ENCODE measurements at places on chromosomes 2 and 18.

DNA sequence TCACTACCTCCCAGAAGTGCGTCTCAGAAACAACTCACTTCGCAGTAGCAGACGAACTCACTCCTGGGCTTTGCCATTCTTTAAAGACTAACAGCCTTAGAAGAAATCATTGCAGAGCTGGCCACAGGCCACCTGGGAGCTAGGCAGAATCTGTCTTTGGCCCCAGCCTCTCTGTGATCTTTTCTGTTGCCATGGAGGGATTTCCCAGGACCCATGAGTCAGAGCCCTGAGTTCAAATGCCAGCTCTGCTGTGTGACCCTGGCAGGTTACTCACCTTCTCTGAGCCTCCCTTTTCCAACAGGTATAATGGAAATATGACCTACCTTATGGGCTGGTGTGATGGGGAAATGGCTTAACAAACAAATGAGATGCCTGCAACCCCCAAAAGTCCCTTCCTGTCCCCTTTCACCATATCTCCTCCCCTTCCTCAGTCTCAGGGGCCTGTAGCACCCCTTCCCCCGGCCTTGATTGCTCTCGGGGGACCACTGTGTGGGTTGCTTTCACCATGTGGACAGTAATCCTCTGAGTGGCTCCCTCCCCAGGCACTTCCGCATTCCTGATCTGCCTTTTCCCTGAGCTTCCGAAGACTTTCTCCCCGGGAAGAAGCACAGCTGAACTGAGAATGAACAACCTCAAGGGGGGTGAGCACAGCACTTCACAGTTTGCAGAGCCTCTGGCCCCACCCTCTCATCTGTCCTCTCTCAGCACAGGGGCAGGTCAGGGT is 34.0 kb upstream of the SLC66A3 start:
- no peak for DNase-seq

DNA sequence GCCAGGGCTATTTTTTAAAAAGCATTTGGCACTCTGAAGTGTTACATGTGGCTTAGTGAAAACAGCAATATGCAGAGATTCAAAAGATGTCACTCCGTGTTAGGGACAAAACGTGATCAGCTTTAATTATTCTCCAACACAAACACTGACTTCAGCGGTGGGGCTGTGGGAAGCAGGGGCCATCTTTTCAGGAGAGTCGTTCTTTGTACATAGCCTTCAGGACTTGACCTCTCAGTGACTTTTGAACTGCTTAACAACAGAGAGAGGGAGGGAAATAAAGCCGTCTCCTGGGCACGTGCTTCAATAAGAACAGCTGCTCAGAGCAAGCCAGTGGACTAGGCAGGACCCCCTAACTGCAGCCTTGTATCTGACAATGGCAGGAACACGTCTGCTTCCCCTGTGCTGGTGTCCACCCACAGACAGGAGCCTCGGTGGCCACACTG is 95.0 kb upstream of the HDAC4 start:
- DNase-seq: no peak

- DNase-seq: no peak
These were observed 9.5 kb upstream of the SMAD7 start for GRCh38 chr18:48959921-48960920.

- peak; percentile 40 for DNase-seq
These were observed at the start of gene SETBP1 for GRCh38 chr18:44680273-44681075. Gene SETBP1 (plus strand): TSS chr18:44680888. CDS start chr18:44701347, 20,459 bp downstream.

DNA sequence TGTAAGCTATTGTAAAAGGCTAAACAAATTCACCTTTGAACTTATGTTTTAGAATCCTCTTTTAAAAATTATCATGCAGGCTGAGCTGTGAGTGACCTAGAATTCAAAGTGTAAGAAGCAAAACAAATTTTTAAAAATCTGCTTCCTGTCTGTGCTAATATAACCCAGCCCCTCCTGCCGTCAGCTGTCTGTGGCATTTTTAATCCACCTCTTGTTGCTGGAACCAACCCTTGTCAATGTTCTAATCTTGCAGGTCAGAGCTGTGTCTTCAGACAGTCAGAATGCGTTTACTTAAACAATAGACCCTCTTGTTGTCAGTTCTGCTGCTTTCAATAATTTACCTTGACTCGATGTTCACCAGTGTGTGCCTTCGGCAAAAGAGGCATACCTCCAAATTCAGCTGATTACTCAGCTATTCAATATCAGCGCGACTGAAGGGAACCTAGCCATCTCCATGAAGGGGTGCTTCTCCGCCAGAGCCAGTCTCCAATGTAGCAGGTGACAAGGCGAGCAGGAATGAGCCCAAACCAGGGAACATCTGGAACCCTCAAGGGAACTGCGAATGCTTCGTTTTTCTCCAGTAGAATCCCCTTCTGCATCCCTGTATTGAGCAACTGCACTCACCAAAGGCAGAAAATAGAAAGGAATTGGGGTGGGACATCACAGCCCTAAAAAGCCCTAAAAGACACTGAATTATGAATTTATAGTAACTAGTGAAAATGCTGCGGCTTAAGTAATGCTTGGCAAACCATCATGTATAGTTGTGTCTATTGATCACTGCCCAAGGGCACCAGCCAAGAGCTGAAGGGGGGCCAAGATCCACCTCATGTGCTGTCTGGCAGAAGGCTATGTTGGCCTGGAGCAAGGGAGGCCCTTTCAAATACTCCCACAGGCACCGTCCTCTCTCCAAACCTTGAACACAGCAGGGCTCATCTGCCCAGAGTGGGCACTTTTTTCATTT is 62.5 kb downstream of the LYPD6B start:
- DNase-seq: no peak

DNA sequence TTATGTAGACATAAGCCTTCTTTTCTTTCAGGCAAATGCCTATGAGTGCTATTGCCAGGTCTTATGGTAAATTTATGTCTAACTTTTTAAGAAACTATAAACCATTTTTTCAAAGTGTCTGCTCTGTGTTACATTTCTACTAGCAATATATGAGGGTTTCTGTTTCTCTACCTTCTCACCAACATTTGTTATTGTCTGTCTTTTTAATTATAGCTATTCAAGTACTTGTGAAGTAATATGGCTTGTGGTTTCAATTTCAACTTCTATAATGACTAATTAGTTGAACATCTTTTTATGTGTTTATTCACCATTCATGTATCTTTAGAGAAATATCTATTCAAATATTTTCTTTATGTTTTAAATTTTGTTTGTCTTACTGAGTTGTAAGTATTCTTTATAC is 213.1 kb upstream of the MC4R start:
- no peak for DNase-seq

GRCh38 chr2:112293636-112294401 is 18.4 kb downstream of the ZC3H6 start:
- DNase-seq: no peak

GRCh38 chr2:29412197-29412925 is 297.1 kb downstream of the CLIP4 start:
- no peak for DNase-seq

DNA sequence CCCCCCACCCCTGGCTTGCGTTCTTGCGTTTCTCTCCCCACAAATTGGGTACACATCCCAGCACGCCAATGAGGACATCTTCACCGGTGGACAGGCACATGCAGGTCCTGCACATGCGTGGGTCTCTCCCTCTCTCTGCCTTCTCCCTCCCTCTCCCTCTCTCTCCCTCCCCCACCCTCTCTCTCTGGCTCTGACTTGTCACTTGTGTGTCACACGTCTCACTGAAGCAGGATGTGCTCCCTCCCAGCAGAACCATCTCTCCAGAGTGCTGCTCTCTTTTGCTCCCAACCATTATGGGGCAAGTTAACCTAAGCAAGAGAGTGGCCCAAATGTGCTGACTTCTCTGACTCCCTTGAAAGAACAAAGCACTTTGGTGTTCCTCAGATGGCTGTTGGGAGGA is 120.8 kb upstream of the CAB39 start:
- DNase-seq: no peak

GRCh38 chr18:77970814-77971213 is 721.2 kb downstream of the GALR1 start:
- DNase-seq: no peak

DNA sequence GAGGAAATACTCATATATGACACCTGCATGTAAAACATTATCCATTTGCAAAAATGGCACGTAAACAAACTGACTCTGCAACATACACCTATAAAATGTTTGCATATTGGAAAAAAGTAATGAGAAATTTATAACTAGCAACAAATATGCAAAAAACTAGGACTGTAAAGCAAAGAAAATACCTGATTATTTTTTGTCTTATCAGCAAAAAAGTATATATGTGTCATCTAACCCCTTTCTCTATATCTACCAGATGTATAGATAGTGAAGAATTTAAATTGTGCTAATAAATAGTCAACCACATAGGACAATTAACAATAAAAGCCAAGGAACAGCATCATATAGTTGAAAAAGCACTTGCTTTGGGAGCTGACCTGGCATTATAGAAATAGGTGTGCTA is 543.8 kb downstream of the LRP1B start:
- no peak for DNase-seq

DNA sequence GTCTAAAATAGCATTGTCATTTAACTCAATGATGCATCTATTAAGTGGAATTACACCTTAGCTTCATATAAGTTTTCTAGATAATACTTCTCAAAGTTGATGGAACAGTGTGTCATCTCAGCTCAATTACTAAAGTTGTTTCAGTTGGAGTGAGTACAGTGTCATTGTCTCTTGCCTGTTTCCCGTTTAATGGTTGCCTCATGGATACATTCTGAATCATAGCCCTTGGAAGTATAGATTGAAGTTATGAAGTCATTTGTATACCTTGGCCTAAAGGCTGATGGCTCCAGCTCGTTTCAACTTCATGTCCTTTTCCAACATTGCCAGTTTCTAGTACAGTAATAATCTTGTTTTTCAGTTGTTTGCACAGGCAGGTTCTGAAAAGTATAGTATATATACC is 130.5 kb upstream of the NOSTRIN start:
- DNase-seq: no peak

DNA sequence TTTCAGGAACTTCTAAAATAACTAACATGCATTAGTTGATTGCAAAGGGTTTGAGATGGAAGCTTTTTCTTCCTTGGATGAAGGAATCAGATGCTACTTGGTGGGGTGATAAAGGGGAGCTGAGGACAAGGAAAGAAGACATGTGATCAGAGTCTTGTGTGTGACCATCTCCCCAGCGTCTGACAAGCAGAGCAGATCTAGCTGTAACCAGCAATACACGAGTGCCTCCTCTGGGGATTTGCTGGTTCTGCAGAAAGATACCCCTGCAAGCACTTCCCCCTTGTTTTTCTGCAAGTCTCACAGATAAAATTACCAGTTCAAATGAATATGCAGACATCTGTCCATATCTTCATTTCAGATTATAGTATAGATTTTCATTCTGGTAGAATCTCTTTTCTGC is 2.7 kb downstream of the CDH7 start:
- peak; percentile 18 for DNase-seq

GRCh38 chr2:74461187-74462053 is 3.2 kb downstream of the WBP1 start:
- DNase-seq: no peak

DNA sequence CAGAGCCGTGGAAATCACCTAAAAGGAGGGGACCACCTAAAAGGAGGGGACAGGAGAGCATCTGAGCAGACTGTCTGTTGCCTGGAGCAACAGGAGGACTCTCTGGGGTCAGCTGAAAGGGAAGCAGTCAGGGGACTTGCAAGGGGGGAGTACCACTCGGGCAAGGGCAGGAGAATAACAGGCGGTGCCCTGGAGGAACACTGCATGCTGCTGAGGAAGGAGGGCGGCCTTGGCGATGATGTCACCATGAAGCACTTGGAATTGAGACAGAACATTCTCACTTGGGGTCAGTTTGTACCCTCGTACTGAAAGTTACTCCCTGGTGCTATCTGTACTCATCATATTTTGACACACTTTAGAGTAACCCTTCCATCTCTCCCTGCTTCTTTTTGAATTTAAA is 18.4 kb downstream of the SIX3 start:
- DNase-seq: no peak

DNA sequence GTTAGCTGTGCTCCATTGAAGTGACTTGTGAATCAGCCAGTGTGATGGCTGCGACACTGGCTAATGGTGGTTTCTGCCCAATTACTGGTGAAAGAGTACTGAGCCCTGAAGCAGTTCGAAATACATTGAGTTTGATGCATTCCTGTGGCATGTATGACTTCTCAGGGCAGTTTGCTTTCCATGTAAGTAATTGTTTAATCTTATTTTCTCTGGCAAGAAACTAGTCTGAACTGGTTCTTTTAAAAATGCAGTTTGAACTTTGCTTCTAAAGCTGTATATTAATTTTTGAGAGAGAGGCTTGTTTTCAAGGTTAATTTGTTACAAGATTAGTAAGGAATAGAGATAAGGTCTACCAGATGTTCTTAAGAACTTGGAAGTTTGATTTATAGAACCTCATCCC is 46.7 kb downstream of the GLS start:
- DNase-seq: no peak

DNA sequence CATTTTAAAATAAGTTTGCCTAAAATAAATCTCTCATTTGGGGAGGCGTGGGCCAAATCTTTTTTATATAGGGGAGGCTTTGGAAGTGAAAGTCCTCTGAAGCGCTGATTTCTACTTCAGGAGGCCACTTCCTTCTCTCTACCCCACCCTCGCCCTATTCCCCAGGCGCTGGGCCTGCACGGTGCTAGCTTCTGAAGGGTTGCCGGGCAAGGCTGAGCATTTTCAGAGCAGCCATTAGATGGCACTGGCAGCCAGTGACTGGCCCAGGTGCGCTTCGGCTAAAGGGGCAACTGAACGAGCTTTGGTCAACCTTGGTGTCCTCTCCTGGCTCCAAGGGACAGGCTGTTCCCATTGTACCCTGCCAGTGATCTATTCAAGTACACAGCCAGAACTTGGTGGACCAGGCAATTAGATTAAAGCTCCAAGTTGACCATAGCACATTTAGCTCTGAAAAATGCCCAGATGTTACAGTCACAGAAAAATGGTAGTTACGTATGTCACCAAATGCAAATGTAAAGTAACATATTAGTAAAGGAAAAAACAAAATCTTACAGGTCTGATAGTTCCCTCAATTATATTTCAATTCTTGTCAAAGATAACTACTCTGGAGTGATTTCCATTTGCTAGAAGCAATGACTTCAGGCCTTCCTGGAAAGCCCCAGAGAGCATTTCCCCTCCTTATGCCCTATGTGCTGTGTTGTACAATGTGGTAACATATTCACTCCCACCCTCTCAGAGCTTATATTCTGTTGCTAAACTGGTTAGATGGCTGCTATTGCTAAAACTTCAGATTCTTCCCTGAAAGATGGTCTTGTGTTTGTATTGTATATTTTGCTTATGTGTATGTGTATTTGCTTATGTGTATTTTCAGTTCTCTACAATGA is 2.1 kb downstream of the POMC start:
- DNase-seq: no peak

DNA sequence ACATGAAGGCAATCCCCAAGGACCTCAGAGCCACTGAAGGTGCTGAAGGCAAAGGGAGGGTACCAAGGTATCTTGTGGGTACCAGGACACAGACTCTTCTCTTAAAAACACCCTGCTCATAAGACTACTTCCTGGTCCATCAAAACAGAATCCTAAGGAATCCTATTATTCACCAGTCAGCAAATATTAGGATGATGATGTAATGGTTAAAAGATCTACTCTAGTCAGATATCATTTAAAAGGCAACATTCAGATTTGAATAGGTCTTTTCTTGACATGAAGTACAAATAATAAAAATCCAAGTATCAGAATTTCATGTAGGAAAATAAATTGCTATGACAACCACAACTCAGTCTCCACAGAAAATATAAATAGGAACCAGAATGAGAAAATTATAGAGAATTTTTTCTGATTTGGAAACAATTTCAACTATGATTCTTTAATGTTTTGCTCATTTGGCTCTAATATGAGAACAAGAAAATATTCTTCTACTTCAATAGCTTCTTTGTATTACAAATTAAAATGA is 77.8 kb upstream of the ZNF397 start:
- no peak for DNase-seq

GRCh38 chr2:10659898-10660568 is 29.7 kb downstream of the NOL10 start:
- no peak for DNase-seq

GRCh38 chr2:147623328-147623727 is 221.5 kb upstream of the ACVR2A start:
- no peak for DNase-seq

Measured in NCI-H1930 (cell line).